ENCODE measurements at places on chromosomes 2 and 18. TPM values are rescaled to one million over a fixed set of nuclear protein-coding genes. Genes with fewer than 3 reads are reported as not detected.
A peak's percentile ranks its signal among the peaks of the same experiment; 100 is the strongest.

- no peaks in the 10 kb centered on the region for H3K4me1 ChIP-seq
- H3K27ac ChIP-seq, result no peak overlapping the region
- no peak overlapping the region for H3K4me3 ChIP-seq
Measured at GRCh38 chr2:43465234-43465633, 130.6 kb downstream of the THADA start.

GRCh38 chr2:20962939-20963557 lies 80.8 kb downstream of the APOB start:
- H3K36me3 ChIP-seq, result no peaks in the 10 kb centered on the region
- peak; percentile 35 for DNase-seq
- no peak overlapping the region for H3K4me3 ChIP-seq

MFF gene
- 175 TPM for polyA plus RNA-seq

GRCh38 chr2:129318581-129319421 lies 660.7 kb upstream of the RAB6C start:
- no peaks in the 10 kb centered on the region for H3K36me3 ChIP-seq
- H3K27me3 ChIP-seq, result no peaks in the 10 kb centered on the region
- H3K4me3 ChIP-seq, result no peak overlapping the region
- H3K4me1 ChIP-seq, result no peaks in the 10 kb centered on the region
- no peak for DNase-seq
